MV-4-11 (cell line): ENCODE measurements at places on chromosomes 11 and 22.

DNA sequence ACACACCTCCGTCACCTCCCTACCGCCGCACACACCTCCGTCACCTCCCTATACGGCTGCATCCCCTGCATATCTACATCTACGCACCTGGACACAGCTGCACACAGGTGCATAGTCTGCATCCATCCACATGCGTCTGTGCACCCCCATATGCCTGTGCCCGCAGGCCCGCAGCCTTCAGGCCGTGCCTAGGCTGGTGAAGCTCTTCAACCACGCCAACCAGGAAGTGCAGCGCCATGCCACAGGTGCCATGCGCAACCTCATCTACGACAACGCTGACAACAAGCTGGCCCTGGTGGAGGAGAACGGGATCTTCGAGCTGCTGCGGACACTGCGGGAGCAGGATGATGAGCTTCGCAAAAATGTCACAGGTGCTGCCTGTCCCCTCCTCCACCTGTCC lies 4.8 kb downstream of the PKP3 start:
- no peak for DNase-seq

DNA sequence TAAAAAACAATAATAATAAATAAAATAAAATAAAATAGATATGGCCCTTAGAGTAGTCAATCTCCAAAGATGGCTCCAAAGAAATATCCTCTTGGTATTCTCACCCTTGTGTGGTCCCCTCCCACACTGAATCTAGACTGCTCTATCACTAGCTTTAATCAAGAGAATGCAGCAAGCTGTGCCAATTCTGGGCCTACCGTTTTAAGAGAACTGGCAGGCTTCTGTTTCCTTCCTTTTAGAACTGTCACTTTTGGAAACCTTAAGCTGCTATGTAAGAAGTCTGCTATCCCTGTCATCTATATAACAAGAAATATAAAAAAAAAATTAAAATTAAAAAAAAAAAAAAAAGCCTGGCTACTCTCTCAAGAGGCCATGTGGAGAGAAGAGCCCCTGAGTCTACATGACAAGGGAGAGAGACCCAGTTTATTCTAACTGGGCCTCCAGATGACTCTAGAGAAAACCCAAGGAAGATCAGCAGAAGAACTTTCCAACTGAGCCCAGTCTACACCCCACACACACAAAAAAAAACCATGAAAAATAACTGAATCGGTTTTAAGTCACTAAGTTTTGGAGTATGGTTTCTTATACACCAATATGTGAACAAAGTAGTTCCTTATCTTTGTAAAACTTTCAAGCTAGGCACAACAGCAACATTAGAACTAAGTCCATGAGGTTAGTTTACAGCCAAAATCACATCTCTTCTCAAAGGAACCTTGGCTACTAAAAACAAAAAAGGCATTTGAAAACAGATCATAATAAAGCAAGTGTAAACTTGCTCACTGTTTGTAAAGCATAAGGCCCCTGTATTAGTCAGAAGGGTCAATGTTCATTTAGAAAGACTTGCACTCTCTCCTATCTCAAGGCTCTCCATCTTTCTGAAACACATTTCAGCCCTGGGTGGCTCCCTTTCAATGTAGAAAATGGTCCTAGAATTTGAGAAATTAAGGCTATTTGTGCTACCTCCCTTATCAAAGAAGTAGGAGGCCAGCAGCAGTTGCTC lies 67.3 kb downstream of the AMBRA1 start:
- DNase-seq: no peak

DNA sequence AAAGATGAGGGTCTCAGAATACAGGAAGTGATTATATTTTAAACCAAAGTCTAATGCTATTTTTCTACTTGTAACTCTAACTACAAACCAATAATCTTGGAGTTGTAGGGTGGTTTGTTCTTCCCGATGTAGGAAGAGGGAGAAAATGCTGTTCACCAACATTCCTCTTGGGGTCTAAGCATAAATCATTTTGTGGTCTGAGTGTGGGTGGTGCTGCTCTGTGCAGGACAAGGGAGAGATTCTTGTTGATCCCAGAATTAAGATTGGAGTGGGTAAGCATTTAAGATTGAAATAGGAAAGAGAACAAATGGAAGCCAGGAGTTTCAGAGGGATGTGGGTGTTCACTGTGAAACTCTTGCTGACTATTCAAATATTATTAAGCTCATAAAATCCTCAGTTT lies 38.6 kb upstream of the MMP13 start:
- no peak for DNase-seq

DNA sequence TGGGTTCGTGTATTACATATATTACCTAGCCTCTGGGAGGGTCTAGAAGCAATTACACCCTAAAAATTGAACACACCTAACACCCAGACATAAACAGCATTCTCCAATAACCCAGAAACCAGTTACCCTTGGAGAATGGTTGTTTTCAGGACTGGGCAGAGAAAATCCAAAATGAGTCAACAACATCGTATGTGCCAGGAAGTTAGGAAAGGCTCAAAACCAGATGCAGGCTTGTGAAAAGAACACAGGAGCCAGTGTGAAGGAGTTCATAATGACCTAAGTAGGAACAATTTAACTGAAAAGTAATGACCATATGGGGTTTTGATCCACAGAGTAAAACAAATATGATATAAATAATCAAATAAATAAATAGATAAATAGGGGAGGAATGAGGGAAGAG lies 5.1 kb upstream of the CLPB start:
- DNase-seq: no peak

DNA sequence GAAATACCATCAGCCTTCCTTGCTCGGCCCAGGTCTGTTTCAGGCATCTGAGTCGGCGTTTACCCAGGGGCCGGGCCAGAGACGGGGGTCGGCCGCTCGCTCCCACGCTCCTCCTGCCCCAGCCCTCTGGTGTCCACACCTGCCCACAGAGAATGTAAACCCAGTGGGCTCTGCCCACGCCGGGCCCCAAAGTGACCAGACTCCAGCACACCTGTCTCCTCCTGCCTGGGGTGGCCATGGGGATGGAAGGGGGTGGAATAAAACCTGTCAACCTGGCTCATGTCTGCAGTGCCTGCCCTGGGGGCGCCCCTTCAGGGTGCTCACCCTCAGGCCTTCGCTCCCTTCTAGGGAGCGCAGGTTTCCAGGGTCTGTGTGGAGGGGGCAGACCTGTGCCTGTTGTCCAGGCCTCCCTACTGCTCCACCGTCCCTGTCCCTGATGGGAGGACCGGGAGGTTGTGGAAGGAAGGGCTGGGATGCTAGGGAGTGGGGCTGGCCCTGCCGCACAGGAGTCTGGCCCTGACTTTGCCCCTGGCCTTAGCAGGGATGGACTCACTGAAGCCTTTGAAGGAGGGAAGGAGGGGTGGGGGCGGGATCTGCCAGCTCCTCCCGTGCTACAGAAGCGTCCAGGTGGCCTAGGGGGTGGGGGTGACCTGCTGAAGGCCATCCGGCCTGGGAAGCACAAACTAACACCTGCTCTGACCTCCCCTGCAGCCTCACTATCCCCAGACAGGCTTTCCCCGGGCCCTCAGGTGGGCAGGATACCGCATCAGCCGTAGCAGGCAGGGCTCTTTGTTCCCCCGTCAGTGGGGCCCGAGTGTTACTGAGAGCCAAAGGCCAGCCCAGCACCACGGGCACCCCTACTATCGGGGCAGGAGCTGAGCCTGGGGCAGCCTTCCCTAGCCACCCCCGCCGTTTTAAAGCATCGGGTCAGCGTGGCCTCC lies 14.7 kb upstream of the ARHGAP8 start:
- DNase-seq: no peak

- DNase-seq: peak; percentile 12
These were observed 525 bp downstream of the BIK start for GRCh38 chr22:43110927-43111623.

DNA sequence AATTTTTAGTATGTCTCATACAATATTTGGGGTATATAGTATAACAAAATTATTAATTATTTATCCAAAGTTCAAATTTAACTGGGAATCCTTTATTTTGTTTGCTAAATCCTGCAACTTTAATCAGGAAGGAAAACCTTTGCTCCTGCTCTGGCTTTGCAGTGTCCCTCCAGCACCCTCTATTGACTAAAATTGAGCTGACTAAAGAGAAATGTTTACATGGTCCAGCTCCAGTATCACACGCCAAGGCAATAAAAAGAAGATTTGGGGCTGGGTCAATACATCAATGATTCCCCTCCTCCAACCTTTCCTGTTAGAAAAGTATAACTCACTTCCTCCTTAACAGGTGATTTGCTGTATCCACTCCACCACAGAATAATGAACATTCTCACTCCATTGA lies 153.0 kb upstream of the LRRC4C start:
- no peak for DNase-seq

DNA sequence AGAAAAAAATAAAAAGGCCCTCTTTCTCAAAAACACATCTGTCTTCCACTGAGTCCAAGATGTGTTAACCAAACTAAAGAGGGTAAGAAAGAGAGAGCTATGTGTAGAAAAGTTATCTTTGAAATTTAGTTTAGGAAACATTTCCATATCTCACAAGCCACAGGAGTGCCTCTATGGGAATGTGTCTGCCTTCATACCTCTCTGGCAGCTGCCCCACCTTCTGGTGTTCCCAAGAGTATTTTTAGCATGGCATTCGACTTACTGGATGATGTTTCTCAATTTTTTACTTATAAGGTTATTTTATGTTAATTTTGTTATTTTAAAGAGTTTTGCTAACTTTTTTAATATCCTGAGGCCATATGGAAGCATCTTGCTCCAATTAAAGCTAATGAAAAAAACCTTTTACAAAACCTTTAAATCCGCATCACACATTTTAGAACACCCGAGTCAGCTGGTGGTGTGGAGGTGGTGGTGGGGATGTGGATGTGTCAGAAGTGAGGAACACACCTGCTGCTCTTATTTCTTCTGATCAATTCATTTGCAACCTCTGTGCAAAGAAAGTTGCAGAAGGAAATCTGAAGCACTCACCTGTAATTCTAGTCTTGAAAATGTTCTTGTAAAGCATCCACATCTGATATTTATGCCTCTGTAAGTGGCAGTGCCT lies 112.2 kb downstream of the NCAM1 start:
- DNase-seq: no peak
